ENCODE measurements at places on chromosomes 16 and 17. TPM values are rescaled to one million over a fixed set of nuclear protein-coding genes. Genes with fewer than 3 reads are reported as not detected.

GRCh38 chr17:33435721-33436301 is 142.7 kb upstream of the ASIC2 start:
- H3K27ac ChIP-seq = no peak overlapping the region
- H3K4me3 ChIP-seq = no peak overlapping the region
- no peaks in the 10 kb centered on the region for H3K4me1 ChIP-seq
- H3K27me3 ChIP-seq = peaks cover 4% of the 10 kb centered on the region
- H3K36me3 ChIP-seq = no peaks in the 10 kb centered on the region

- no peaks in the 10 kb centered on the region for H3K4me1 ChIP-seq
- no peak for DNase-seq
- no peak overlapping the region for H3K27ac ChIP-seq
- no peak overlapping the region for H3K4me3 ChIP-seq
- no peaks in the 10 kb centered on the region for H3K27me3 ChIP-seq
These were observed 39.3 kb downstream of the TSC2 start for GRCh38 chr16:2086812-2087747.

PARN gene
- total RNA-seq = 28.2 TPM

MMP25 gene
- total RNA-seq = 0.80 TPM

MYH13 gene
- total RNA-seq = not detected

DNA sequence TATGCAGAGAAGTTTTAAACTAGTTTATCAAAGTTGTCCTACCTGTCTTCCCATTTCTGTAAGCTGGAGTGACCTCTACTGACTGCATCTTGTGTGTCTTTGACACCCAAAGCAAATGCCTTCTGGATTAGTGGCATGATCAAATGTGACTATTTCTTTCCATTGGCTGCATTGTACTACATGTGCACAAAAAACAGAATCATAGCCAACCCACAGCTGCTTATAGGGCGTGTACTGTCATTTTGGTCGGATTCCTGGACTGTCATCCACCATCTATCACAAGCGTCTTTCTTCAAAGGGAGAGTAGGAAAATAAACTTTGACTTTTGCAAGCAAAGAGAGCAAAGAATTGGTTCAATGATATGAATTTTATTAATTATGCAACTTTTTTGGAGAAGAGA is 310.6 kb downstream of the MAP2K6 start:
- no peaks in the 10 kb centered on the region for H3K4me1 ChIP-seq
- H3K27me3 ChIP-seq = no peaks in the 10 kb centered on the region
- no peak overlapping the region for H3K4me3 ChIP-seq

DNA sequence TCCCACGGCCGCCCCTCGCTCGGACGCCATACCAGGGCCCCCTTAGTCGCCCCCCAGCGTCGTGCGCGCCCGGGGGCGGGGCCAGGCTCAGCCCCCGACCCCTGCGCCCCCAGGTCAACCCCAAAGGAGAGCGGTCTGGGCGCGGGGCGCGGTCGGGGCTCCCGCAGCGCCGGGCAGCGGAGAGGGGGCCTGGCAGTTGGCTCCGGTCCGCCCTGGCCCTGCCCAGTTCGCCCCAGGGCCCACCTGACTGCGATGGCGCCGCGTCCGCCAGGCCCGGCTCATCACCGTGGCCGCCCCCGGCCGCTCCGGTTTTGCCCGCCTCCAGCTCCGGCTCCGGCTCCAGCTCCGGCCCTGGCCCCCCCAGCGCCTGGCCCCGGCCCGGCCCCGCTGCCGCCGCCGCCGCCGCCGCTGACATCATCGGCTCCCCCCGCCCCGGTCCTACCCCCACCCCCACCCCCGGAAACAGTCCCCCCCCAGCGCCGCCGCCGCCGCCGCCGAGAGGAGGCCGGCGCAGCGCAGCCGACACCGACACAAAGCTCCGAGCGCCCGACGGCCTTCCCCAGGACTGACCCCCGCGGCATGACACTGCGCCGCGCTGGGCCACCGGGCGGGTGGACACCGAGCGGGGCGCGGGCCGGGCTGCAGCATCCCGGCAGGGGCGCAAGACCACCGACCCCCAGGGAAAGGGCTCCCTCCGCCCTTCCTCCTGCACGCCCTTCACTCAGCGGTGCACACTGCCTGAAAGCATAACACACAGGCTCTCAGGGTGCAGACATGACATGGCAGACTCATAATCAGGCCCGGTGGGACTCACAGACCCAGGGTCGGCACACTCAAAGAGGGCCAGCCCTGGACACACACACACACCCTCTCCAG is at the start of gene ZBTB4:
Gene ZBTB4 (minus strand): TSS at position 419 of the 876 bp plus-strand sequence. CDS start 12,830 bp downstream, outside the sequence.
- peaks cover 6% of the 10 kb centered on the region for H3K36me3 ChIP-seq
- DNase-seq = peak; percentile 83
- peak within 1 kb of the TSS; percentile 77 for H3K4me3 ChIP-seq
- no peaks in the 10 kb centered on the region for H3K27me3 ChIP-seq
- peaks cover 72% of the 10 kb centered on the region for H3K4me1 ChIP-seq
- peak within 1 kb of the TSS; percentile 73 for H3K27ac ChIP-seq

GRCh38 chr16:13153696-13154095 is 252.3 kb downstream of the SHISA9 start:
- H3K4me1 ChIP-seq = no peaks in the 10 kb centered on the region
- no peak overlapping the region for H3K27ac ChIP-seq
- no peaks in the 10 kb centered on the region for H3K27me3 ChIP-seq
- H3K4me3 ChIP-seq = no peak overlapping the region
- no peaks in the 10 kb centered on the region for H3K36me3 ChIP-seq
- no peak for DNase-seq

DNA sequence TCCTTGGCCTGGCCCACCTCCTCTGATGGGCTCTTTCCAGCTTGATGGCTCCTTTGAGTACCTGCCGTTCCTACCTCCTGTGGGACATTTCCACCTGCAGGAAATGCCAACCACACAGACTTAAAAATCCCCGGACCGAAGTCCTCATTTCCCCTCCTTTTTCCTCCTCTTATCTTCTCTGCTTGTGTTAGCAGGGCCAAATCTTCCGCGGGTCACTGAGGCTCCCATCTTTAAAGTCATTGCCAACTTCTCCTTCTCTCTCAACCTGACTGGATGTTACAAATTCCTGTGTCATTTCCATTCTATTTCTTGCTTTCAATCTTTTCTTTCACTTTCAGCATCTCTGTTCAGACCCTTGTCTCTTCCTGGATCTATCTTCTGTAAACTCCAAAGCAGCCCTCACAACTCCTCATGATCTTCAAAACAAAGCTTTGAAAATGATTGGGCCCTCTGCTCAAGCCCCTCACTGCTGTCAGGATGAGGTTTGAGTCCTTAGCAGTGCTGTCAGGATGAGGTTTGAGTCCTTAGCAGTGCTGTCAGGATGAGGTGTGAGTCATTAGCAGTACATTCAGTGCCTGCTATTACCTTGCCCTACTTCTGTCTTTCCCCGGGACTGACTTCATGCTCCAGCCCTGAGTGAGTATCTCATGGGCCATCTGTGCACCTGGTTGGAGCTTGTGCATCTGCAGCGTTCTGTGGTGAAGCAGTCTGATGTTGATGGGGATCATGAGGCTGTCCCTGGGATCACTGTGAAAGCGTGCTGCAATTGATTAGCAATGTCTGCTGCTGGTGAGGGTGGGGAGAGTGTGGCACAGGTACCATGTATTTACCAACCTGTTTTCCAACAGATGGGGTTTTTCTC is 100.1 kb downstream of the IRF8 start:
- no peak overlapping the region for H3K27ac ChIP-seq
- H3K36me3 ChIP-seq = no peaks in the 10 kb centered on the region
- DNase-seq = no peak
- H3K4me1 ChIP-seq = peaks cover 22% of the 10 kb centered on the region

GRCh38 chr17:76381633-76382350 is 2.6 kb upstream of the SPHK1 start:
- H3K36me3 ChIP-seq = no peaks in the 10 kb centered on the region
- peaks cover 33% of the 10 kb centered on the region for H3K4me1 ChIP-seq
- H3K4me3 ChIP-seq = no peak overlapping the region
- H3K27me3 ChIP-seq = peaks cover 7% of the 10 kb centered on the region
- H3K27ac ChIP-seq = no peak overlapping the region

KRTAP1-1 gene
- not detected for total RNA-seq

SALL1 gene
- total RNA-seq = not detected

ELMO3 gene
- 2.3 TPM for total RNA-seq

SOCS7 gene
- total RNA-seq = 13.7 TPM

ABCC11 gene
- total RNA-seq = 0.08 TPM

DNA sequence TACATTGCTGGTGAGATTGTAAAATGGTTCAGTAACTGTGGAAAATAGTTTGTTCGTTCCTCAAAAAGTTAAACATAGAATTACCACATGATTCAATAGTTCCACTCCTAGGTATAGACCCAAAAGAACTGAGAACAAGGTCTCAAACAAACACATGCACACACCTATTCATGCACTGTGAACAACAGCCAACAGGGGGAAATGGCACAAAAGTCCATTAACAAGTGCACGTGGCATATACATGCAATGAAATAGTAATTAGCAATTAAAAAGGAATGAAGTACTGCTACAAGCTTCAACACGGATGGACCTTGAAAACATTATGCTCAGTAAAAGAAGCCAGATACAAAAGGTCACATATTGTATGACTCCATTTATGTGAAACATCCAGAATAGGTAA is 23.8 kb downstream of the SDK2 start:
- no peaks in the 10 kb centered on the region for H3K36me3 ChIP-seq
- H3K4me3 ChIP-seq = no peak overlapping the region
- DNase-seq = no peak

DNA sequence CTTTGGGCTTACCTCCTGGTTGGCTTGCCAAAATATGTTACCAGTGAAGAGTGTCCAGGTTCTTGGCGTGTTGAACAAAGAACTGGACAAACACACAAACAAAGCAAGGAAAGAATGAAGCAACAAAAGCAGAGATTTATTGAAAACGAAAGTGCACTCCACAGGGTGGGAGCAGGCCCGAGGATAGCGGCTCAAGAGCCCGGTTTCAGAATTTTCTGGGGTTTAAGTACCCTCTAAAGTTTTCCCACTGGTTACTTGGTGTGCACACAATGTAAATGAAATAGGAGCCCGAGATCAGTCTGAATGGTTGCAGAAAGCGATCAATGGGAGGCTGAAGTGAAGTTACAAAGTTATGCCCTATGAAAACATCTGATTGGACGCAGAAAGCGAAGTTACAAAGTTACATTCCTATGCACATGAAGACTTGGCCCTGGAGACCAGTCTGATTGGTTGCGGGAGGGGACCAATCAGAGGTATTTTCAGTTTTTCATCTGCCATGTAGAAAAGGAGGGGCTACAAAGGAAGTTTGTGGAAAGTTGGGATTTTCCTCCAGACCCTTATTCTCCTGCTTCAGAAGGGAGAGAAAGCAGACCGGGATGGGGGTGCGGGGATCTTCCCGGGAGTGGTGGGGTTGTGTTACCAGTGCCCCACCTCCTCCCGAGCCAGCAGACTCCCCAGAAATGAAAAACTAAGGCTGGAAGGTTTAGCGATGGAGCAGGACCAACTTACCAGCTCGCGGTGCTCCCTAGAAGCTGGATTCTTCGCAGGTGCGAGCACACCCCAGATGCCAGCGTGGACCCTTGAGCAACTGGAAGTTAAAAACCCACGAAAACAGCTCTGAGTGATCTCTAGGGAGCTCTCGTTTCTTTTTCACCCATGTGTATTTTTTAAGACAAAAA is at the start of gene SLFN12:
Gene SLFN12 (minus strand): TSS at position 325 of the 899 bp plus-strand sequence. CDS start 9,472 bp downstream, outside the sequence.
- no peaks in the 10 kb centered on the region for H3K27me3 ChIP-seq
- peak; percentile 35 for DNase-seq
- H3K27ac ChIP-seq = peak within 1 kb of the TSS; percentile 51
- peak within 1 kb of the TSS; percentile 88 for H3K4me3 ChIP-seq
- peaks cover 38% of the 10 kb centered on the region for H3K4me1 ChIP-seq
- no peaks in the 10 kb centered on the region for H3K36me3 ChIP-seq

LRRC75A gene
- 1.5 TPM for total RNA-seq

SLC52A1 gene
- not detected for total RNA-seq

DNA sequence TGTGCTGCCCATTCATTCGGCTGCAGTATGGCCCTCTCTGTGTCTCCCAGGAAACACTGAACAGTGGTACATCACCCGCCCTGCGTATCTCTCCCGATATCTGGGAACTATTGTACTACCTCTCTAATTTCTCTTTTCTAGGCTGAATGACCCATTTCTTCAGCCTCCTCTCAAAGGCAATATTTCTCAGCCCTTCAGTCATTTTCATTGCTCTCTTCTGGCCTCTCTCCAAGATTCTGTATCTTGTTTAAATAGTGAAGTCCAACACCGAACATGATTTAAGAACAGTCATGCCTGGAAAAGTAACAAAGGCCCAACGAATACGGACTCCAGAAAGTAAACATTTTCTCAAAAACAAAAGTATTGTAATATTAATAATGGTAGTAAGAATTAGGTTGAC is 220.1 kb downstream of the ZFHX3 start:
- H3K27ac ChIP-seq = no peak overlapping the region
- DNase-seq = no peak
- no peaks in the 10 kb centered on the region for H3K4me1 ChIP-seq
- no peak overlapping the region for H3K4me3 ChIP-seq
- no peaks in the 10 kb centered on the region for H3K27me3 ChIP-seq
- no peaks in the 10 kb centered on the region for H3K36me3 ChIP-seq
